ENCODE measurements at places on chromosomes 2 and 18.
A peak's percentile ranks its signal among the peaks of the same experiment; 100 is the strongest.

DNA sequence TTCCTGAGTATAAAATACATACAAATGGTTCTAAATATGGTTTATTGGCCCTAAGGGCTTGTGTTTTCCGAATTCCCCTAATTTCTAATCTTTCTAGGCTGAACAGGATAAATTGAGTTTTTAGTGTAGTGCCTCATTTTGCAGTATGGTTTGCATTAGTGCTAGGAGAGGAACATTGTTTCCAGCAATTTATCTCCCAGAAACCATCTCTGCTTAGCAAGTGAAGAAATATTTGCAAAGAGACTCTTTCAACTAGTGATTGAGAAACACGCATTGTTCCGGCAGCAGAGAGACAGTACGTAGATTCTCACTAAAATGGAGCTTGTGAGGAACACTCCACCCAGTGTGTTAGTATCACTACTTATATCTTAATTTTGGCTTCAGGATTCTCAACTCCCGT lies 177.8 kb upstream of the EPAS1 start:
- DNase-seq: no peak

DNA sequence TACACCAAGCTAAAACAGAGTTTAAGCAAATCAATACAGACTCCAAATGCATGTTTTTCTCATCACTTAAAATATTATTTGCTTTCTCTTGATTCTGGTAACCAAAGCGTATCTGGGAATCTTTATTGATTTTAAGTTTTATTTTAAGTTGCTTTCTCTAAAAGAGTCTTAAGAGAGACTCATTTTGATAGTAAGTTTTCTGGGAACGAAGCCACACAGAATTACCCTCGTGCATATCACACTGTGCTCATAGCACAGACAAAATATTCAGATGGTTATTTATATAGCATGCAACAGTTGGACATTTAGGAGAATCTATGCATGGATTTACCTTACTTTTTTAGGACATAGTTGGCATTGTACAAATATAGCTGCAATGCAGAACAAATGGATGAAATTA lies 597.5 kb upstream of the NRXN1 start:
- peak; percentile 82 for DNase-seq

DNA sequence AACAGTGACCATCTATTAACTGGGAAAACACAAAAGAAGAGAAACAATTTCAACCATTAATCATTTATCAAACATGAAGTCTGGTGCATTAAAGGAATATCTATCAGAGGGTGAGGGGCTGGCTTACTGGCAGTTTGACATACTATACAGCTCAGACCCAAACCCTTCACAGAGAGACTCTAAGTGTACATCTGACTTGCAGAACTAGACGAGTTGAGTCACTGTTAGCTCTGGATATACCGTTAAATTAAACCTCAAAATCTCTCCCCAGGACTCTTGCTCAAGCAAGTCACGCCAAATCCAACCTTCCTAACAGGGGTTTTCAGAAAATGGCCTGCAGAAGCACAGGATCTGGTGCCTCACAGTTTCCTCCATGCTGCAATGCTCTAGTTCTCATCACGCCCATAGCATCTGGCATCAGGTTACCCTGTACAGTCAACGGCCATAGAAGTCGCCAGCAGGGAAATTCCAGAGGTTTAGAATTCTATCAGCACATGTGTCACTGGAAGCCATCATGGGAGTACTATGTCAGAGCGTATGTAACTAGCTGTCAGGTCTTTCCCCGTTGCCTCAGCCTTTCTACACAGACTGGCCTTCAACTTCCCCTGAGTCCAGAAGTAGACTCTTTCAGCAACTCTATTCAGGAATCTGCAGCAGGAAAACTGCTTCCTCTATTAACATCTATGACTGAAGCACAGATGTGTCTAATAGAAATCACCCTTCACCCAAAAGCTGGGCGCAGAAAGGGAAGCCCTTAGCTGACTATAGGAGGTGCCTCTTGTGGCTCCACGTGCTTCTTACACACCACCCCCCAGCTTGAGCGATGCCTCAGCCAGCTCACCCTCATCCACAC lies 9.3 kb downstream of the TGOLN2 start:
- DNase-seq: no peak

- peak; percentile 88 for DNase-seq
Observed at GRCh38 chr2:68943581-68944568, 8.8 kb downstream of the GKN2 start.

- no peak for DNase-seq
Observed at GRCh38 chr2:11778416-11778815, 32.0 kb downstream of the LPIN1 start.

DNA sequence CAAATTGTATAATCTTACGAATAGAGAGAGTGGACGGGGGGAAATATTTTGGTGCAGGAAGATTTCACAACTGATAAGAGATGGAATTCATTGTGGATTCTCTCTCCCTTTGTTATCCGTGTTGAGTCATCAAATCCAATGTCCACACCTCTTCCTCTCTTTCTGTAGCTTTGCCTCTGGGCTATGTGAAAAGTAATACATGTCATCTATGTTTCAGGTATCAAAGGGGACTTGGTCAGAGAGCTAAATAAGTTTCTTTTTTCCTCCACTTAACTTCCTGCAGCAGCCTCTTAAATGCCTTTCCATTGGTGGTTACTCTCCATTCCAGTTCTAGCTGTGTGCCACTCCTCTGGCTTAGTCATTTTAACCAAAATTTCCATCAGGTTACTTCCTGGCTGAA lies 169.3 kb upstream of the NXPH2 start:
- DNase-seq: no peak

- DNase-seq: no peak
Observed at GRCh38 chr18:47519277-47519676, 267.8 kb upstream of the SKOR2 start.

GRCh38 chr18:31929273-31929672 lies 13.7 kb downstream of the TRAPPC8 start:
- no peak for DNase-seq

GRCh38 chr2:83531206-83531826 lies 927.8 kb downstream of the SUCLG1 start:
- no peak for DNase-seq

DNA sequence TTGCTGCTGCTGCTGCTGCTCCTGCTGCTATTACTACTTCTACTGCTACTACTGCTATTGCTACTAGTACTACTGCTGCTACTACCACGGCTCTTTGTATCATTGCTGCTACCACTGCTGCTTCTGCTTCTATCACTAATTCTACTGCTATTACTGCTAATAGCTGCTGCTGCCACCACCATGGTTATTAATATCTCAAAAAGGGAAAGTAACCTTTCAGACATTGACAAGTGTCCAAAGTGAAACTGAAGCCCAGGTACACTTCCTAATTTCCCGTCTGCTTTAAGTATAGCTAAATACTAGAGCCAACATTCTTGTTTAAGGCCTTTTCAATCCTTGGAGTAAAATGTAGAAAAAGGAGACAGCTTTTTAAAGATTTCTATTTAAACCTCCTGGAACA lies 45.4 kb upstream of the EHBP1 start:
- no peak for DNase-seq

- no peak for DNase-seq
Observed at GRCh38 chr2:100934504-100935371, 67.4 kb upstream of the RPL31 start.

- no peak for DNase-seq
Observed at GRCh38 chr18:23703057-23703986, 14.1 kb downstream of the LAMA3 start.

DNA sequence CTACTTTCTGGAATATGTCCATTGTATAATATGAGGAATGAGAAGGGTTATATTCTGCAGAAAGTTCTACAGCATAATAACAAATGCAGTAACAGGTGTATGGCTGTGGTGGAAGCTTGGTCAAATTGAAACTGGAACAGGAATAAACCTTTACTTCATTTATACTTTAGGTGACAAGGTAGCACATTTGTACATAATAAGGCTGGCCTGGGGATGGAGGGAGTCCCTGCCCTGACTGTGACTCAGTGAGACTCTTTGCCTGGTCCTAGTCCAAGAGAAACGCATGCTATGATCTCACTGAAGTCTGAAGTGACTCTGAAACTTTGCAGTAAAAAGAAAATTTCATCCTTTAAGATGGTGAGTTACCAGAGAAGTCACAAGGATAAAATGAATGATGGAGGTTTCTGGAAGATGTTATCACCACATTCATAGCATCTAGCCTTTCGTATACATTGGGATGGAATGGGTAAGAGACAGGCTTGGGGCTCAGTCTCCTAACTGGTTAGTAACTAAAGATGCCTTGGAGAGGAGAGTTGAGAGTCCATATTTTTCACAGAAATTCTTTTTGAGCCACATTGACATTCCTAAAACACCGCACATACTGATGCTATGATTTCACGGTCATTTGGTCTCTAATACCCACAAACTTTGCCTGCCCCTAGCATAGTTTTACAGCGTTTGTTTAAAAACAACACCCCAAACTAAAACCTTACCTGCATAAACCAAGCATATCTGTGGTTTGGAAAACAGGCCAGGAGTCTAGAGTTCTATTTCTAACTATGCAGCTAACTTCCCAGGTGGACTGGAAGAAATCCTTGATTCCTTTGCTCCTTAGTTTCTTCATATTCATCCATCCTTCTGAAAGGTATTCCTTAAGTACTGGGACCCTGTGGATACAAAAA lies 42.4 kb upstream of the NABP1 start:
- no peak for DNase-seq

DNA sequence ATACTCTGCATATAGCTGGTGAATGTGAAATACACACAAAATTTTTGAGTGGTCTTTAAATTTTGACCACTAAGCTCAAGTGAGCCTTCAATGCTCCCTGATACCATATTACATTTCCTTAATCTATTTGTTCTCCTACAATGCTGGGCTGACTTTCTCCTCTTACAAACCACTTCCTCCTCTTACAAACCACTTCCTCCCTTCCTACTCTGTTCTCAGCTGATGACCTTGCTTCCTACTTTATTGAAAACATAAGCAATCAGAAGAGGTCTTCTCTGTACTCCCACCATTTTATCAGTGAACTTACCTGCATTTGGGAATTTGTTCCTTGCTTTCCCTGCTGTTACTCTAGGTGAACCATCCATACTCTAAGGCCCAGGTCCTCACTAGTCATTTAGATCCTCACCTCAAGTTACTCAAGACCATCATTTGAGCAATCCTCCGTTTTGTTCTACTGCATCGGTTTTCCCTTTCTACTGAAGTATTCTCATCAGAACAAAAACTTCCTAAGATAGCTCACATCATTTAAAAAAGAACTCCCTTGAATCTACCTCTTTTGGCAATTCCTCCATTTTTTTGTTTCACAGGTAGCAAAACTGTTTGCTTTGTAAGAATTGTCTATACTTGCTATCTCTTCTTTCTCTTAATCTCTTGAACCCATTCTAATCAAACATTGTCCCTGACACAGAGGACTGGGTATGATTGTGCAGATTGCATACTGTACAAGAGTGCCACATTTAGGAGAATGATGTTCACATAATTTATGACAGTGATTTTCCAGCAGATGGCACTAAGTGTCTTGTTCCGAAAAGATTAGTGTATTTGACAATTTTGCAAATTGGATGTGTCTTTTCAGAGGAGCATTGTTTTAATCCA lies 96.5 kb downstream of the EPB41L5 start:
- DNase-seq: peak; percentile 19

GRCh38 chr2:231167745-231168459 lies 30.5 kb upstream of the ARMC9 start:
- DNase-seq: no peak

- DNase-seq: no peak
Observed at GRCh38 chr2:151638191-151638933, 95.9 kb downstream of the NEB start.

DNA sequence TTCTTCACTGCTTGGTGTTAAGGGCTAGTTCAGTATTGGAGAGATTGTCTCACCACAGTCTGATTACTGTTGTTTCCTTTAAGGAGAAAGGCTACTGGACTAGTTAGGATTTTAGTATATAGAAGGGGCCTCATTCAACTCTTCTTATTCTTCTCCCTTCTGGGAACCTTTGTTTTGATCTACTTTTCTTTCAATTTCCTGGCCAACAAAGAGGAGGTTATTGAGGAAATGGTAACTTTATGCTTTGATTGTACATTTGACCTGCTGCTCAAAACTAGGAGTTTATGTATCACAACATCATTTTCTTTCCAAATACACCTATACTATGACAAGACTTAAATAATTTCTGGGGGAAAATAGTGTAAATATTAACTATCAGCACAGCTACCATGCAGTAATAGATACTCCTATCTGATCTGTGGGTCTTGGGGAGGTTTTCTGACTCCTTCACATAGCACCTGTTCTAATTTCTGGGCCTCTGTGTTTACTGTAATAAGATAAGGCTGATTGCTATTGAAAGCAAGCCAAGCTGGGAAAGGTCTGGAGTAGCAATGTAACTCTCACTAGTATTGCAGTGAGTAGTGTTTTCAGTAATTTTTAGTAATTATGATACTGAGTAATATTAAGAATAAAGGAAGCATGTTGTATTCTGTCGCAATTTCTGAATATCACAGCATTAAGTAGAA lies 395.3 kb downstream of the NUP35 start:
- no peak for DNase-seq

- no peak for DNase-seq
Observed at GRCh38 chr2:61450144-61450543, 20.7 kb downstream of the USP34 start.

GRCh38 chr18:50559752-50560680 lies at the start of gene MAPK4:
TSS of gene MAPK4 (plus strand) at chr18:50560087. CDS start at chr18:50663959, 103,872 bp downstream.
- DNase-seq: peak; percentile 61

DNA sequence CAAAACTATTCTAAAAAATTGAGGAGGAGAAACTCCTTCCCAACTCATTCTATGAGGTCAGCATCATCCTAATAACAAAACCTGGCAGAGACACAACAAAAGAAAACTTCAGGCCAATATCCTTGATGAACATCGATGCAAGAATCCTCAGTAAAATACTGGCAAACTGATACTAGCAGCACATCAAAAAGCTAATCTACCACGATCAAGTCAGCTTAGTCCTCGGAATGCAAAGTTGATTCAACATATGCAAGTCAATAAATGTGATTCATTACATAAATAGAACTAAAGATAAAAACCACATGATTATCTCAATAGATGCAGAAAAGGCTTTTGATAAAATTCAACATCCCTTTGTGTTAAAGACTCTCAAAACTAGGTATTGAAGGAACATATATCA lies 63.1 kb downstream of the EHBP1 start:
- peak; percentile 32 for DNase-seq

GRCh38 chr2:134107402-134107801 lies 146.5 kb upstream of the MGAT5 start:
- DNase-seq: no peak
